ENCODE measurements at places on chromosomes 6 and 20.

DNA sequence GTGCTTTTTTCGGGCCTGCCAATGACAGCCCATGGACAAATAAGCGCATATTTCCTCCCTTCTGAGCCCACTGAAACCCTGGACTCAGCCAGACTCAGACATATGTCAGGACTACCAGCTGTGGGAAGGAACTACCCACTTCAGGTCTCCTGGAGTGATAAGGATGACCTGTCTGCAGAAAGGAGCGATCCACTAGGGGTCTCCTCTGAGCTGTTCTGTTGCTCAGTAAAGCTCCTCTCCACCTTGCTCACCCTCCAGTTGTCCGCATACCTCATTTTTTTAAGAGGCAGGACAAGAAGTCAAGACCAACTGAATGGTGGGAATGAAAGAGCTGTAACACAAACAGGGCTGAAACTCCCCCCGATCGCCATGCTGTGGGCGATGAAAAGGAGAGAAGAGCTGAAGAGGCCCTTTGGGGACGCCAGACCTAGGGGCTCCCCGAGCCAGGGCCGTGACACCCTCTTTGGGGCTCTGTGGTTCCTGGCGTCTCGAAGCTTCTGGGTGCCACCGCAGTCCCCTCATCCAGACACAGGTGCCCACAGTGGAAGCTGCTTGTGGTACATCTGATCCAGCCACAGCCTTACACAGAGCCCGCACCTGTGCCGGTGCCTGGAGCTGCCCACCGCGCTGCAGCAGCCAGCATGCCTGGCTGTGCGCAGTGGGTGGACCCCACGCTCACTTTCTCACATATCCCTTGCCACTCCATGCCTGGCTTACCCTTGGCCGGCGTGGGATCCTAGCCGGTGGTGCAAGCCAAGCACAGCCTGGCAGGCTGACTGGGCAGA is 68.8 kb downstream of the EYS start:
- DNase-seq, result no peak

DNA sequence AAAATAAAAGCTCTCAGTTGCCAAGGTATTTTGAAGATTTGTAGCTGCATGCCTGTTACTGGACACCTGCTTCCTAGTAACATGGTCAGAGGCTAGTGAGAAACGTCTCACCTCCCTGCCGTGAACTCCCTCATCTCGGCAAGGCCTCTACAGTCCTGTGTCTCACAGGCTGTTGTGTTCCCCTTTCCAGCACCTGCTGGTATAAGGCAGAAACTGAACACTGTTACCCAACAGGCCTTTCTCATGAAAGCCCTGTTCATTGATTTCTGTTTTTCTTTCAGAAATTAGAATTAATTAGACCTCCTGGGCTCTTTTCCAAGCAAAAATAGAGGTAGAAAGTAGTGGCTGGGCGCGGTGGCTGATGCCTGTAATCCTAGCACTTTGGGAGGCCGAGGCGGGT is 17.6 kb upstream of the SRSF3 start:
- no peak for DNase-seq

- peak; percentile 75 for DNase-seq
These were observed 7.7 kb upstream of the FOXF2 start for GRCh38 chr6:1381481-1382330.

GRCh38 chr6:136144251-136145023 is 105.7 kb downstream of the MTFR2 start:
- no peak for DNase-seq

- DNase-seq, result no peak
These were observed 151.1 kb downstream of the TMEM242 start for GRCh38 chr6:157172231-157172701.

All from activated CD4-positive, alpha-beta T cell treated with anti-CD3 and anti-CD28 coated beads for 48 hours (primary cell).